ENCODE measurements at places on chromosomes 7 and 10. TPM values are rescaled to one million over a fixed set of nuclear protein-coding genes. Genes with fewer than 3 reads are reported as not detected.

DNA sequence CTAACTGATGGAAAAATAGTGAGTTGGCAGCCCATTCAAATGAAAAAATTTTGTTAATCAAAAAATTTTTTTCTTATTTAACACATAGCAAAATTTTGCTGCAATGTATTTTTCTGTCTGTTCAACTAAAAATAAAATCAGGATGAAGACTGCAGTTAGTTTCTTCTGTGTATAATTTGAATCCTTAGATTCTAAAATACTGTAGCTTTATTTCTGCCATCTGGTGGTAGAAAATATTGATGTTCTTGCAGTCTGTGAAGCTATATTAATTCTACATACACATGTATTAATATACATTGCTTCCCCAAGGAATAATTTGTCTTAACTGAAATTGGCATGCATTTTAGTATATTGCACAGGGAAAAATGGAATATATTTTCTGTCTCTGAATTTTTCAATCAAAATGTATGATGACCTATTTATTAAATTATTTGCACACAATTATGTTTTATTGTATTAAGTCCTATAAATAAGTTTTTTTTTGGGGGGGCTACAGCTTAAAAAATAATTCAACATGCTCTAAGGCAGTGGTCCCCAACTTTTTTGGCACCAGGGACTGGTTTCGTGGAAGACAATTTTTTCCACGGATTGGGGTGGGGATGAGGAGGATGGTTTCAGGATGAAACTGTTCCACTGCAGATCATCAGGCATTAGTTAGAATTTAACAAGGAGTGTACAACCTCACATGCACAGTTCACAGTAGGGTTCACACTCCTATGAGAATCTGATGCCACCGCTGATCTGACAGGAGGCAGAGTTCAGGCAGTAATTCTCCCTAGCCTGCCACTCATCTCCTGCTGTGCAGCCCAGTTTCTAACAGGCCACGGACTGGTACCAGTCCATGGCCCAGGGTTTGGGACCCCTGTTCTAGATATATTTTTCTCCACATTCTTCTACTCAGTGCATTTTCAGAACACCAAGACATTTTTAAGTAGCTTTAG lies 119.4 kb downstream of the GNAT3 start:
- peak; percentile 68 for DNase-seq

DNA sequence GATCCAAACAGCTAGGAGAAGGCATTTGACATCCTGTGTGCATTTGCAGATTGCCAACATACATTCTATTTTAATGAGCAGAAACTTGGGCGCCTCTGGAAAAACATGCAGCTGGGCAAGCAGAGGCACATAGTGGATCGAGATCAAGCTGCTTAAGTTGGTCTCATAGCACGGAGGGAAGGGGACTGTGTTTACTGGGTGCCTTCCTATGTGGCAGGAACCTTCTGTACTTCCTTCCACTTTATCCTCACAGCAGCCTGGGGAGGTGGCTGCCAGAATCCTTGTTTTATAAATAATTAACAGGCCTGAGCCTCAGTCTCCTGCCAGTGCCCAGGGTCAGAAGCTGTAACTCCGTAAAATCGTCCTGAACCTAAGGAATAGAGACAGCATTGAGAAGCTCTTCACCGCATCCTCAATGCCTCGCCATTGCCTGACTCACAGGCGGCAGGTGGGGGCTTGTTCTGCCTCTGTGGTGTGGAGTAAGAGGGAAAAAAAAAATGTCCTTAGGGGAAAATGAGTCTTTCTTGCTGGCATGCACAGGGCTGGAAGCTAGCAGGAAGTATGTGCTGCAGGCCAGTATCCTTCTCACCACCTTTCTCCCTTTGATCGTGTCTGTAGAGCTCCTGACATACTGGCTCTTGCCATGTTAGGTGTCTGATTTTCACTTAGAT lies 6.2 kb downstream of the VWA2 start:
- DNase-seq: no peak

DNA sequence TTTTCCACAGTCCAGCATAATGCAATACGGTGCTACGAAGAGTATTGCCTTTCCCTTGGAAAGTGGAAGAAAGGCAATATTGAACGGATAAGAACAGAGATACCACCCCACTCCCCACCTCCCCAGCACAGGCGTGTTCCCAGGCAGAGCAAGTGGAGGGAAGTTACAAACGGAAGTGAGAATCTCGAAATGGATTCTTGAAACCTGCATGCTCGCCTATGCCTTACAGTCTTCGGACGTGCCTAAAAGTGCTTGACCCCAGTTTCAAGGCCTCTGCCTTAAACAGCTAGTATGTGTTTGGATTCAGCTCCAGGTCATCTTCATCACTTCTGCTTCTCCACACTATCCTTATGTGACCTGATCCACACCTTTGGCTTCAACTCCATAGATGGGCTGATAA lies 35.0 kb upstream of the USP6NL start:
- no peak for DNase-seq

- DNase-seq: no peak
Measured at GRCh38 chr10:129114588-129114987, 352.5 kb upstream of the MGMT start.

GRCh38 chr10:116311016-116311415 lies 13.2 kb upstream of the CCDC172 start:
- no peak for DNase-seq

- no peak for DNase-seq
Measured at GRCh38 chr10:1567742-1568495, 169.4 kb downstream of the ADARB2 start.

GRCh38 chr10:104925232-104925851 lies 284.3 kb downstream of the SORCS3 start:
- peak; percentile 8 for DNase-seq

DNA sequence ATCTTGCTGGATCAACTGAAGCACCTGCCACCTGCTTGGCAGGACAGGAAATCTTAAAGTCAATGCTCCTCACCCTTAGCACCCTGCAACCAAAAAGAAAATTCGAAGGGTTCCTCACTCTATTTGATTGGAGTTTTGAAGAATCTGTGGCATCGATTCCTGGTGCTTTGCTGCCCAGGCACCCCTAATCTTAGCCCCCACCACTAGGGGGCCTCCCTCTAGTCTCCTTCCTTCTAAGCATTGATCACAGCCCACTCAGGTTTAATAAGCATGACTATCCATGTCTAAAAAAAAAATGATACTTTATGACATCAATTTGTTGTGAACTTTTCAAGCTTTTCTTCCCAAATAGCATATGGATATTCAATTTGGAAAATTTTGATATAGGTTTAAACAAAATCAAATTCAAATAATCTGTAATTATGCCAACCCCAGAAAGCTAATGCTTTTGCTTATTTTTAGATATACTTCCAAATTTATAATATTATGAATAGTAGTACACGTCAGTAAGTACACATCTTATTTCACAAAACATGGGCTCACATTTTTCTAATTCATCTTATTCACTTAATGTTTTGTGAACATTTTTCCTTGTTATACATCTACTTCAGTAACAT lies 45.3 kb downstream of the NRG3 start:
- DNase-seq: no peak

- DNase-seq: no peak
Measured at GRCh38 chr7:140992422-140992821, 22.3 kb downstream of the MRPS33 start.

DNA sequence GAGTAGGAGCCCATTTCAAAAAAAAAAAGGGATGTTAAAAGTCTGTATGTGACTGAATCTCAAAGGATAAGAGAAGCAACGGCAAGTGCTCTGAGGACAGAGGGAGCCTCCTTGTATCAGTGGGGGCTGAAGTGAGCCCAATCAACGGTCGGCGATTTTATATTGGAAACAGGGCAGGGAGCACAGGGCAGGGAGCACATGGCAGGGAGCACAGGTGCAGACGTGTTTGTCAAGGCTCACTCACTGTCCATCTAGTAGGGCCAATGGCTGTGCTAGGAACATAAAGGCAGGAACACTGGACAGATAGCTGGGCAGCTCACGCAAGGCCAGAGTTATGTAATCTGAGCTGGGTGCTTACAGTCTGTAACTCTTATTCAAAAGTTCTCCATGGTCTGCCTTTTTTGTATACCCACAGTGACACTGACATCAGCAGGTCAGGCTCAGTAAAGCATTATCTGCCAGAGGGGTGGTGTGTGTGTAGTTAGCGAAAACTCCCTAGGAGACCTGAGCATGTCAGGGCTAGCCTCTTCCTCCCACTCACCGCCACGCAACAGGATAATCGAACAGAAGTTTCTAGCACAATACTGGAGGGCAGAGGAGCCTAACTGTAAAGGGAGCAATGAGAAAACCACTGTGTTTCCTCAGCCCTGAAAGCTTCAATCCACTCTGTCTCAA lies 15.4 kb downstream of the AKR1B1 start:
- no peak for DNase-seq

DNA sequence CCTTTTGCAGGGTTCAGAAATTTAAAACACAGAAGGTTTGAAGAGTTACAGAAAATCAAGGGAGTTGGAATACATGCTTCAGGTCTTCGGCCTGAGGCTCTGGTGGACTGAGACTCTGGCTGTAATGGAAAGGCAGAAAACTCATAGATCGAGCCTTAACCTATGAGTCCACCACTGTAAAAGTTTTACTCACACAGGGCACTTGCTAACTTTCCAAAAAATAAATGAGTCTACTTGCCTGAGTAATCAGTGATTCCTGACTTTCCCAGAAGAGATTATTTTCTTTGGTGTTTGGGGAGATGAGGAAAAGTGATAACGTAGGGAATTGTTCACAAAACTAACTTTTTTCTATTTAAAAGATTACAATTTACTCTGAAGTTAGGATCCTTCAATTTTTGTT lies 108.0 kb downstream of the MBL2 start:
- no peak for DNase-seq

- DNase-seq: no peak
Measured at GRCh38 chr7:11469028-11469745, 362.8 kb downstream of the THSD7A start.

DNA sequence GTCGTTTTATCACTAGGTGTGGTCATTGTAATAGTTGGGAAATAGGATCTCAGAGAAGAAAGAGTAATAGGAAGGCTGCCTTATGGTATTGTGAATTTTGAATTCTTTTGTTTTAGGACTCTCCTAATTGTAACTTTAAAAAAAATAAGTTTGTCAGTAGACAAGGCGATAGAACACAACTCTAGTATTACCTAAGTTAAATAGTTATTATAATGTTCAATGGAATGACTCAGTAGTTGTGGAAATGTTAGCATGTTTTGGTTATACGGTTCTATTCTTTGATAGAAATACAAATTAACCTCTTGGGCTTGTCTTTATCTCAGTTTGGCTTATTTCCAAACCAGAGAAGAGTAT lies 1.4 kb downstream of the DNAH11 start:
- no peak for DNase-seq

GRCh38 chr10:49010865-49011264 lies 71.2 kb upstream of the LRRC18 start:
- DNase-seq: no peak

DNA sequence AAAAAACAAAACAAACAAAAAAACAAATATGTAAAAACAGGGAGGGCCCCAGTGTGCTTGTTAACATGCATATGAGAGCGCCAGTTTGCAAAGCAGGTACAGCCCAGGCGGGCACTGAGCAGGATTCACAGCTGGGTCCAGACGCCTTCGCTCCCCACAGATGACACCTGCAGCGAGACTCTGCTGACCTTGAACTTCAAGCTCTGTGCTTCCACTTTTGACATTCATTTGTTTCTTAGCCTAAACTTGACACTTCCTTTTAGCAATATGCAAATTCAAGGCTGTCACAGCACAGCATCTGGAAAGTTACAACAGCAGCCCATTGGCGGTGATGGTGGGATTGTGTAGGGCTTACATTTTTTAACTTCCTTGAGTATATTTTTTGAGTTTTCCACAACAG lies 88.8 kb upstream of the TNS3 start:
- no peak for DNase-seq

DNA sequence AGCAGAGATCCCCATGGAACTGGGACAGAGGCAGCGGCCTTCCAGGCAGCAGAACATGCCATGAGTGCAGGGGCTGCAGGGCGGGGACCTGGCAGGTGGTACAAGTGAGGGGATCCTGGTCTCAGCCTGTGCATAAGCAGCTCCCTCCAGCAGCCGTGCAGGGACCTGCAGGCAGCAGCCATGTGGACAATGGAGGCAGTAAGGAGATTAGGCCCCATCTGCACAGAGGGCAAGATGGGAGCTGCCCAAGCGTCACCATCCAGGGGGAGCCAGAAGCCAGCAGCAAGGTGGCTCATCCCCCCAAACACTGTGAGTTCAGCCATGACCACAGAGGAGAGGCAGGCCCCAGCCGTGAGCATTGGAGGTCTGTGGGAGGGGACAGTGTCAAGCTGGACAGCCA lies 3.1 kb downstream of the DDC start:
- DNase-seq: no peak

- no peak for DNase-seq
Measured at GRCh38 chr10:90785782-90786181, 72.1 kb downstream of the HTR7 start.

DNA sequence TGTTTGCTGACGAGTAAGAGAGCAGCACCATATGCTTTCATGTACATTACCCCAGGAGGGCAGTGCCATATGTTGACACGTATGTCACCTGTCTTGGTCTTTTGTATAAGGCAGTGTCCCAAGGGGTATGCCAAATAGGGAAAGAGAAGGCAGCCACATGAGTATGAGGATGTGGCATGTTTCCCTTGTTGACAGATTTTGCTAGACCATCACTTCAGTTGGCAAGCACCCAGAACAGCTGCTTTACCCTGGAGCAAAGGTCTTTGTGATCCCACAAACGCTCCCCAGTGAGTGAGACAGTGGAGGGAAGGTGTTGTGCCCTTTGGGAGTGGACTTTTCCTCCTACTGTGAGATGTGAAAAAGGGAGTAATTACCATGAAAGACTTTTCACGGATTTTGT lies 350.1 kb downstream of the ETV1 start:
- no peak for DNase-seq

DNA sequence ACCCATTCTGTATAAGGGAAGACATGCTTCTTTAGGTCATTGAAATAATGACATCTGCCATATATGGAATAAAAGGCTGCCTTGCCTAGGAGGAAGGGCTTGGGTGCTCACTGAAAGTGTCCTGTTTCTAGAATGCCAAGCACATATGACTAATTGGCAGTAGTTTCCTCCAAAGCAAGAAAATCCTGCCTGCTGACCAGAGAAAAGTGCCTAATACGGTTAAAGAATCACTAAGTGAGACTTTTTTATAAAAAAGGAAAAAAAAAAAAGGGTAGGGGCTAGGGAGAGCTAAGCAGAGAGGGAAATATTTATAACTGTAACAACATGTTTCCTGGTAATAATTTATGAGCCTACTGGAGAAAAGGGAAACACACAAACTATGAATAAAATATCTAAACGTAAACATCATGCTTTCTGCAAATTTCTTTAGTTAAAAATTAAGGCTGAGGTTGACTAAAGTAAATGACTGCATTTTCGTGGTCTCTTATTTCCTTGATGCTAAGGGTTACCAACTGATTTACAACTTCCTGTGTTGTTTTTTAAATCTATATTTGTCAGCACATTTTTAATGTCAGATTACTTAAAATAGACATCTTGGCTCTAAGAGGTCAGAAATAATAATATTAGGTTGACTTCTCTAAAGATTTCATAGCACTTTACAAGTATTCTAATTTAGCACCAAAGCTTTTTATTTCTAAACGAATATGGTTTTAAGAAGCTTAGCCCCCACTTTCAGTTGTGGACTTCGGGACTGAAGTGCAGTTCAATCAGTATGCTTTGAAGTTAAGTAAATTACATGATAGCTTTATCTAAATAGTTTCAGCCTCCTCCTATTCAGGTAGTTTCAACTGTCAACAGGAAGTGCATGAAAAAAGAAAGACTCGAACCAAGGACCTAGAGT lies 89.6 kb downstream of the CABCOCO1 start:
- DNase-seq: peak; percentile 69

GRCh38 chr7:131011976-131012375 lies 278.0 kb upstream of the KLF14 start:
- peak; percentile 27 for DNase-seq

The GDF10 gene
- not detected for total RNA-seq

The C10orf105 gene
- total RNA-seq: under 0.01 TPM

The CPA4 gene
- 0.74 TPM for total RNA-seq

The HOXA4 gene
- total RNA-seq: 0.65 TPM

The ANKRD1 gene
- total RNA-seq: 829 TPM

The CFAP69 gene
- 1.1 TPM for total RNA-seq

The MSMB gene
- total RNA-seq: not detected

Data from dermis blood vessel endothelial cell (primary cell).